CD14-positive monocyte (primary cell): ENCODE measurements at places on chromosomes 12 and 14. TPM values are rescaled to one million over a fixed set of nuclear protein-coding genes. Genes with fewer than 3 reads are reported as not detected.

Gene TECPR2
- 10.4 and 11.2 TPM in 2 replicates for polyA plus RNA-seq

Gene CD27
- polyA plus RNA-seq, result 1.2 TPM

Gene PLBD1
- polyA plus RNA-seq, result 876 TPM

Gene ST8SIA1
- not detected for polyA plus RNA-seq

Gene SCNN1A
- 0.68 and 0.81 TPM in 2 replicates for polyA plus RNA-seq

Gene SUPT16H
- polyA plus RNA-seq, result 26.6 TPM

Gene TGM1
- polyA plus RNA-seq, result not detected

Gene FGD6
- 4.0 TPM for polyA plus RNA-seq

Gene DEGS2
- polyA plus RNA-seq, result 0.06 and 0.07 TPM in 2 replicates

Gene OTX2
- not detected for polyA plus RNA-seq
